Left lung (tissue), 14 donors: ENCODE measurements at places on chromosomes 16 and 17. TPM values are rescaled to one million over a fixed set of nuclear protein-coding genes. Genes with fewer than 3 reads are reported as not detected.
A peak's percentile ranks its signal among the peaks of the same experiment; 100 is the strongest.

PSME3IP1 gene
- 53.1 TPM for total RNA-seq

GRCh38 chr16:55184052-55184451 lies 140.0 kb upstream of the IRX6 start:
- no peaks in the 10 kb centered on the region for H3K27me3 ChIP-seq
- no peak for DNase-seq
- no peak overlapping the region for H3K27ac ChIP-seq
- no peak overlapping the region for H3K4me3 ChIP-seq

CWC25 gene
- total RNA-seq: 15.0 TPM

DNA sequence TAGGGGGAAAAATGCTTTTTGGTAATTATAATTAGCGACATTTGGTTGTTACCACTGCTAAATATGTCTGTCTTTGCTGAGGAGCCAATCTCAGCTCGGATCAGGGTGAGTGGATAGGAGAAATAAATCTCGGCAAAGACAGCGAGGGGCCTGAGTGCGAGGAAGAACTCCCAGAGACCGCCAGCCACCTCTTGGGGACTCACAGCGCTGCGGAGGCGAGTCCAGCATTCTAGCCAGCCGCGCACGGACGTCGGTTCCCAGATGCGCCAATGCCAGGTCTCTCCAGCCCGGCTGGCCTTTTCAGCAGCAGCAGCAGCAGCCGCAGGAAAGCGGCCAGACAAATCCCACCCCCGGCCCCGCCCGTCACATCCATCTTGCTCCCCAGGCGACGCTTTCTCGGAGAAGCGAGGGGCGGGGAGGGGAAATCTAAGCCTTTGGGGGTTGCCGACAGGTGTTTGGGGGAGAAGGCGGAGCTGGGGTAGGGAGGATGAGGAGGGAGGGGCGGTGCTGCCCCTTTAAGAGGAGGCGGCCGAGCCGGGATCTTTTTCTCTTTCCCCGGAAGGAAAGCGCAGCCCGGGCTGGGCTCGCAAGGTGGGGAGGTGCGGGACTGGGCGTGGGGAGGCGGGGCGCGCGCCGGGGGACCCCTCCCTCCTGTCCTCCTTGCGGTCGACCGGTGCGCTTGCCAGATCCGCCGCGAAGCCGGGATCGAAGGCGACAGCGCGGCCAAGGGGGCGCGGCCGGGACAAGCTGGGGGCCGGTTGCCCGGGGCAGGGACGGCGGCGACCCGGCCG lies at the start of gene ITGA3:
ITGA3 (plus strand) TSS at position 685 of the 791 bp plus-strand sequence. CDS start 330 bp downstream, outside the sequence.
- H3K36me3 ChIP-seq: no peaks in the 10 kb centered on the region

- H3K27me3 ChIP-seq: no peaks in the 10 kb centered on the region
- H3K4me1 ChIP-seq: no peaks in the 10 kb centered on the region
- no peak overlapping the region for H3K27ac ChIP-seq
- no peak overlapping the region for H3K4me3 ChIP-seq
- no peaks in the 10 kb centered on the region for H3K36me3 ChIP-seq
- no peak for DNase-seq
Measured at GRCh38 chr16:72808754-72809153, 239.2 kb downstream of the ZFHX3 start.

- no peaks in the 10 kb centered on the region for H3K27me3 ChIP-seq
- H3K4me1 ChIP-seq: no peaks in the 10 kb centered on the region
- no peak overlapping the region for H3K27ac ChIP-seq
Measured at GRCh38 chr16:10343124-10343760, 42.6 kb upstream of the ATF7IP2 start.

GRCh38 chr16:50153596-50154419 lies 702 bp downstream of the TENT4B start:
- H3K4me3 ChIP-seq: peak overlapping the region; percentile 90
- peak overlapping the region; percentile 85 for H3K27ac ChIP-seq
- H3K27me3 ChIP-seq: no peaks in the 10 kb centered on the region
- no peaks in the 10 kb centered on the region for H3K36me3 ChIP-seq
- peak; percentile 49 for DNase-seq

GRCh38 chr16:24002619-24003018 lies 166.8 kb downstream of the PRKCB start:
- H3K4me3 ChIP-seq: no peak overlapping the region
- H3K27me3 ChIP-seq: no peaks in the 10 kb centered on the region
- no peaks in the 10 kb centered on the region for H3K4me1 ChIP-seq
- DNase-seq: no peak

- peak overlapping the region; percentile 57 for H3K27ac ChIP-seq
- peak; percentile 76 for DNase-seq
- peaks cover 24% of the 10 kb centered on the region for H3K4me1 ChIP-seq
- no peak overlapping the region for H3K4me3 ChIP-seq
Measured at GRCh38 chr16:56849690-56850680, 15.0 kb upstream of the SLC12A3 start.

GRCh38 chr16:86061318-86061695 lies 162.3 kb downstream of the IRF8 start:
- no peaks in the 10 kb centered on the region for H3K27me3 ChIP-seq
- H3K27ac ChIP-seq: no peak overlapping the region
- H3K4me1 ChIP-seq: no peaks in the 10 kb centered on the region
- no peak for DNase-seq

GRCh38 chr16:29925105-29925756 lies 795 bp downstream of the KCTD13 start:
- DNase-seq: no peak
- no peak overlapping the region for H3K27ac ChIP-seq
- H3K4me3 ChIP-seq: peak overlapping the region; percentile 99
- no peaks in the 10 kb centered on the region for H3K36me3 ChIP-seq
- peaks cover 28% of the 10 kb centered on the region for H3K4me1 ChIP-seq

- H3K27me3 ChIP-seq: no peaks in the 10 kb centered on the region
- no peaks in the 10 kb centered on the region for H3K36me3 ChIP-seq
- no peak for DNase-seq
- H3K4me1 ChIP-seq: peaks cover 38% of the 10 kb centered on the region
- H3K4me3 ChIP-seq: no peak overlapping the region
Measured at GRCh38 chr17:43366891-43367736, 31.7 kb upstream of the ARL4D start.

BMERB1 gene
- total RNA-seq: 12.9 TPM

SLFN12 gene
- total RNA-seq: 28.0 TPM

DNA sequence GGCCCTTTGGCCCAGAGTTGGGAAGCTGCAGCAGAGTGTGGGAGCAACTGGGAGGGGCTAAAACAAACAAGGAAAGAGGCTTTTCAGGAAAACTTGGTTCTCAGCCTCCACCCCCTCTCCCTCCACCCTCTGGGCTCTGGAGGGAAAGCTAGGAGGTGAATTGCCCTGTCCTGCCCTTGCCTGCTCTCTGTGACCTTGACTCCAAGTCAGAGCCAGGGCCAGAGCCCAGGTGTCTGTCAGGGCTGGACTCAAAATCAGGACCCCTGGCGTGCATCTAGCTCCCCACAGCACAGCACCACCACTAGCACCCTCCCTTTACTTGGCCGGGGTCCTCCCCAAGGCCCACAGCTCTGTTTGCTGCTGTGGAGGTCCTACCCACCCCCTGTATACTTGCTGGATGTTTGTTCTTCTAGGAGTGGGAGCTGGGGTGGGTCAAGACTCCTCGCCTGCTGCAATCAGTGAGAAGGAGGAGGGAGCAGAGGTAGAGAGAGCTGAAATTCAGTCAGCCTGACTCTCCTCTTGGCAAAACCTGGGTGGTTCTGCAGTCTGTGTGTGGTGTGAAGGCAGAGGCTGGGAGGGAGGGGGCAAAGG lies 2.8 kb upstream of the NR1D1 start:
- H3K27me3 ChIP-seq: no peaks in the 10 kb centered on the region
- no peaks in the 10 kb centered on the region for H3K36me3 ChIP-seq
- peaks cover 42% of the 10 kb centered on the region for H3K4me1 ChIP-seq
- H3K27ac ChIP-seq: peak overlapping the region; percentile 60

DOC2A gene
- 2.7 TPM for total RNA-seq

- H3K27me3 ChIP-seq: no peaks in the 10 kb centered on the region
- H3K4me1 ChIP-seq: no peaks in the 10 kb centered on the region
- H3K36me3 ChIP-seq: no peaks in the 10 kb centered on the region
Measured at GRCh38 chr17:10613775-10614513, 43.2 kb downstream of the MYH3 start.

GRCh38 chr17:42784811-42785592 lies 4.6 kb downstream of the WNK4 start:
- H3K4me1 ChIP-seq: peaks cover 27% of the 10 kb centered on the region
- DNase-seq: peak; percentile 76
- H3K27ac ChIP-seq: no peak overlapping the region
- no peak overlapping the region for H3K4me3 ChIP-seq

- no peaks in the 10 kb centered on the region for H3K36me3 ChIP-seq
- H3K4me1 ChIP-seq: no peaks in the 10 kb centered on the region
- no peak overlapping the region for H3K27ac ChIP-seq
- H3K4me3 ChIP-seq: no peak overlapping the region
- no peak for DNase-seq
Measured at GRCh38 chr17:35890774-35891155, 10.6 kb upstream of the CCL5 start.

WWP2 gene
- 67.9 TPM for total RNA-seq

EXOC3L1 gene
- total RNA-seq: 10.9 TPM

- no peak for DNase-seq
- no peak overlapping the region for H3K27ac ChIP-seq
- H3K4me1 ChIP-seq: no peaks in the 10 kb centered on the region
- H3K36me3 ChIP-seq: no peaks in the 10 kb centered on the region
Measured at GRCh38 chr16:78421181-78421708, 321.8 kb downstream of the WWOX start.

CFAP52 gene
- 6.4 TPM for total RNA-seq

DNA sequence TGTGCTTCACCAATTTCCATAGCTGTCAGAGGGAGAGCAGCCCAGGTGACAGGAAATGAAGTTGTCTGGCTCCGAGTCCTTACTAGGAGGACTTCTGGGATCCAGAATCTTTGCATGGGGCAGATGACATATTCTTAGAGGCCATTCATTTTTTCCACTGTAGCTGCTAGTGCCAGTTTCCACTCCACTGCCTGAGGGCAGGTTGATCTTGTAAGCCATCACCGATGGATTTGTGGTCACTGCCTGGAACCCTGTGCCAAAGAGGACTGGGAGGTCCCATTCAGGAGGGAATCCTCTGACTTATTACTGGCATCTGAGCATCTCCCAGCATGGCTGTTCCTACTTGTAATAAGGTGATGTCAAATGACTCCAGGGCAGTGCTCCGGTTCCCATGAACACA lies 144.1 kb upstream of the KCNJ18 start:
- no peak for DNase-seq
- peaks cover 9% of the 10 kb centered on the region for H3K4me1 ChIP-seq
- H3K27me3 ChIP-seq: no peaks in the 10 kb centered on the region
- H3K36me3 ChIP-seq: no peaks in the 10 kb centered on the region

- H3K27me3 ChIP-seq: peaks cover 5% of the 10 kb centered on the region
- H3K36me3 ChIP-seq: no peaks in the 10 kb centered on the region
- H3K4me3 ChIP-seq: no peak overlapping the region
- H3K27ac ChIP-seq: no peak overlapping the region
- H3K4me1 ChIP-seq: no peaks in the 10 kb centered on the region
Measured at GRCh38 chr17:82985973-82986372, 93.4 kb upstream of the METRNL start.

- H3K27ac ChIP-seq: no peak overlapping the region
- no peak for DNase-seq
- no peaks in the 10 kb centered on the region for H3K4me1 ChIP-seq
- H3K36me3 ChIP-seq: no peaks in the 10 kb centered on the region
- peaks cover 40% of the 10 kb centered on the region for H3K27me3 ChIP-seq
Measured at GRCh38 chr17:76848670-76849069, 19.5 kb upstream of the MGAT5B start.

ACSM2A gene
- not detected for total RNA-seq
